NCI-H510A treated with DMSO at 0.1 percent for 48 hours (cell line): ENCODE measurements at places on chromosomes 5 and 9.
A peak's percentile ranks its signal among the peaks of the same experiment; 100 is the strongest.

- no peak for DNase-seq
Observed at GRCh38 chr9:99003308-99003707, 59.6 kb downstream of the COL15A1 start.

GRCh38 chr5:146066968-146067367, 38.4 kb downstream of the PLAC8L1 start:
- no peak for DNase-seq

- DNase-seq, result peak; percentile 42
Observed at GRCh38 chr5:59506285-59506877, 387.1 kb downstream of the PDE4D start.

- no peak for DNase-seq
Observed at GRCh38 chr5:174078416-174078815, 32.9 kb downstream of the NSG2 start.

DNA sequence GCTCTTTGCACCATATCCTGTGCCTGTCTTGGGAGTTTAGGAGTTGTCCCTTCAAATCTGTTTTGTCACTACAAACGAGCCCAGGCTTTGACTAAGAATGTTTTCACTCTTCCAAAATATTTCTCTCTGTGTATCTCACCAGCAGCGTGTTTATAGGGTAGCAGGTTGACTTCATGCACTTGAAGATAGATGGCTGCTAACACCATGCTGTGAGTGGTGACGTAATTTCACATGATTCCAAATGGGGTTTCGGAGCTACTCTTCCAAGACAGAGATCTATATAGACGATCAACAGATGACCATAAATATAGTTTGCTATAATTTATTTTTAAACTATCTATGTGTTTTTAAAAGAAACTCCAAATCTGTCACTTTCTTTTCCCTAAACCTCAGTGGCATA, 30.6 kb downstream of the RORB start:
- no peak for DNase-seq

- no peak for DNase-seq
Observed at GRCh38 chr5:59956130-59956783, 62.7 kb upstream of the PDE4D start.

GRCh38 chr5:30650311-30650710, 543.2 kb upstream of the CDH6 start:
- DNase-seq, result no peak

DNA sequence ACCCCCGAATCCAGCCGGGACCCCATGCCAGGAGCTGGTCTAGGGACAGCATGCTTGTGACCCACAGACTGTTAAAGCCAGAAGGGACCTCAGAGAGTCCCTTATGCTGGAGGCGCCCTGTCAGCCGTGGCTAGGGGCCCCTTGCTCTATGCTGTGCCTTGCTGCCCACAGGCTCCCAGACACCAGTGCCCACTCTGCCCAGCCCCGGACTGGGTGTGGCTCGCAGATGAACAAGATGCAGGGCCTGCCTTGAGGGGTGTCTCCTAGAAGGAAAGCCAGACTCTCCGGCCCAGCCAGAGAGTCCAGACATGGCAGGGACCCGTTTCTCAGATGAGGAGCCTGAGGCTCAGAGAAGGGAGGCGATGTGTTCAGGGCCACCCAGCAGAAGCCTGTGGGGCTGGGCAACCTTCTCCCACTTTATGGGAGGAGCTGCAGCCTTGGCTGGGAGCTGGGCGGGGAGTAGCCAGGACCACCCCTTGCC, 85.7 kb downstream of the LMX1B start:
- DNase-seq, result no peak

DNA sequence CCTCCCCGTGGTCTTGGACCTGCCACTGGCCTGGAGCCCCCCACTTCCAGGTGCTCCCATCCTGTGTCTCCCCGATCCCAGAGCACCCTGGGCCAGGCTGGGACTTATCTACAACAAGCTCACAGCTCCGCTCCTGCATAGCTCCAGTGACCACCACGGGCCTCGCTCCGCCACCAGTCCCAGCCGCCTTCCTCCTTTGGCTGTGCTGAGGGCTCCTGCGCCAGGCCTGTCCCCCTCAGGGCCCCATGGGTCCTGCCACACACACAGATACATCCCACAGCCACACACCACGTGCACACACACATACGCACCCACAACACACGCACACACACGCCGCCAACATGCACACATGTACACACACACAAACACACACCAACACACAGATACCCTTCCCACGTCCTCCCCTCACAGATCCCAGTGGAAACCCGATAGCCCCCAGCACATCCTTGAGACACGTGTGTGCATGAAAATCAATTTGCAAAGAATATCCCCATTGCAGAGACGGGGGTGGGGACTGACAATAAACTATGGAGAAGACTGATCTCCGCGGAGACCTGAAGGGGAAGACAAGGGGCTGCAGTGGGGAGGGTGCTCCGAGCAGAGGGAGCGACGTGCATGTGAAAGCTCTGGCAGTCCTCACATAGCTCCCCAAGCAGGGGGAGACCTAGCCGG, 18.5 kb upstream of the LAMC3 start:
- DNase-seq, result no peak

DNA sequence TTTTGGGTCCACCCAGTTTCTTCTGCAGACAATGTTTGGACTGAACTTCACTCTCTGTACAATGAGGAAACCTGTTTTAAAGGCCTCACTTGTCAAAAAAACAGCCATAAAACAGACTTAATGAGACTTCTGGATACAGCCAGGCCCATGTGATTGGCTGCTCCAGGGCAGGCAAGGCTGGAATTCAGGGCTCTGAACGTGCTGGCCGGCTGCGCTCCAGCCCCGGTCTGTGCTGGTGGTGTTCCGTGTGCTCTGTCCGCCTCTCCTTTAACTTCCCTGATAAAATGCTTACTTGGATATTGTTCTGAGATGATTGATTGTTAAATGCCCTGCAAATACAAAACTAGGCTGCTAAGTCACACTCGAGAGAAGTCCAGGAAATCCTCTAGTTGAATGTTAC, 131.2 kb upstream of the KLF4 start:
- no peak for DNase-seq

- DNase-seq, result no peak
Observed at GRCh38 chr9:137421838-137422603, 941 bp downstream of the EXD3 start.

GRCh38 chr5:84585218-84585617, 200.5 kb upstream of the EDIL3 start:
- no peak for DNase-seq

GRCh38 chr5:150541397-150541675, 33.4 kb downstream of the NDST1 start:
- DNase-seq, result no peak

DNA sequence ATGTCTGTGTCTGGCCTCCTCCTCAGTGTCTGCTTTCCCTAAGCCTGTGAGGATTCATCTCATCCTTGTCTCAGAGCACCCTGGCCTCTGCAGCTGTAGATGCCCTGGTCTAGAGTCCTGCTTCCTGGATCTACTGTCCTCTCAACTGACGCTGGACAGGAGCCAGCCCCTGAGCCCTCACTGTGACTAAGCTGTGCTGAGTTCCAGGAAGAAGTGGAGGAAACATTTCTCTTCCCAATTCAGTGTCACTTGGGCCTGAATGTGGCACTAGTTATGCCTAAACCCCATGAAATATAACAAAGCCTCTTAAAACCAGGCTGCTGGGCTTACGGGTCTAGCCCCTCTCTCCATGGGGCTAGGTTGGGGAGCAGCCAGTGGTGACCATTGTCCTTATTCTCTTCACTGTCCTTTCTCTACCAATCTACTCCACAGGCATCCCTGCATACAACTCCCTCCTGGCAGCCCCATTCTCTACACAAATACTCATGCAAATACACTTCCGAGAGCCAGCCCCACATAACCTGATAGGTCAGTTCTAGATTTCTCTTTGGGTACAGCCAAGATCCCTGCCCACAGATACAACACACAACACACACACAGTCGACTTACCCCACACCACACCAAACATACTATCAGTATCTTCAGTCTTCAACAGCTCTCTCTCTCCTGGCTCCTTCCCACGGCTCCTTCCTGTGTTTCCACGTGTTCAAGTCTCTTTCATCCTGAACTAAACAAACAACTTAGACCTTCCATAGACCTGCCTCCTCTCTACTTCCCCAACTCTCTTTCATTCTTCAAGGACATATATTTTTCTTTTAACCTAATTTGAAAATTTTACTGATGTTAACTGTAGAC, 220.8 kb downstream of the SNX18 start:
- DNase-seq, result no peak

DNA sequence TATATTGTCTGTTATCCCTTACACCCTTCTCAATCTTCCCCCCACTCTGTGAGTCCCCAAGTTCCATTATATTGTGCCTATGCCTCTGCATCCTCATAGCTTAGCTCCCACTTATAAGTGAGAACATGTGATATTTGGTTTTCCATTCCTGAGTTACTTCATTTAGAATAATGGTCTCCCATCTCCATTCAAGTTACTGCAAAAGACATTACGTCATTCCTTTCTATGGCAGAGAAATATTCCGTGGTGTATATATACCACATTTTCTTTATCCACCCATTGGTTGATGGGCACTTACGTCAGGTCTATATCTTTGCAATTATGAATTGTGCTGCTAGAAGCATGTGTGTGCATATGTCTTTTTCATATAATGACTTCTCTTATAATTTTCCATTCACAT, 54.8 kb upstream of the SGCD start:
- no peak for DNase-seq

DNA sequence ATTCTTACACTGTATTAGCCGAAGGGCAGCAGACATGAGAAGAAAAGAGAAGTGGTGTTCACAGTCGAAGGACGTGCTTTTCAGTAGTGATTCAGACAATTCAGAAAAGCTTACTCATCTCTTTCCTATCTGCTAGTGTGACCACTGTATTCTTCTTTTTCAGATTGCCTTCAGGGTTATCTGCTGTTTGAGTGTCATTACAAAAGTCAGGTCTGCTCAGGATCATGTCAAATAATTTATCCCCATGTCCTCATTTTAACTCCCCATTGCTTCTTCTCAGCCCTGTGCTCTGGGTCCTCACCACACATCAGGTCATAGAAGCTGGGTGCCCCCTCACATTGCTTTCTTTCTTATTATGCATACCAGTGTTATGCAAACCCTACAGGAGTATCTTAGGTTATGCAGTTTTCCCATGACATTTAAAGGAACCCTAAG, 394.0 kb downstream of the CETN3 start:
- no peak for DNase-seq

- DNase-seq, result peak; percentile 12
Observed at GRCh38 chr5:102902135-102902448, 147.0 kb downstream of the PAM start.

DNA sequence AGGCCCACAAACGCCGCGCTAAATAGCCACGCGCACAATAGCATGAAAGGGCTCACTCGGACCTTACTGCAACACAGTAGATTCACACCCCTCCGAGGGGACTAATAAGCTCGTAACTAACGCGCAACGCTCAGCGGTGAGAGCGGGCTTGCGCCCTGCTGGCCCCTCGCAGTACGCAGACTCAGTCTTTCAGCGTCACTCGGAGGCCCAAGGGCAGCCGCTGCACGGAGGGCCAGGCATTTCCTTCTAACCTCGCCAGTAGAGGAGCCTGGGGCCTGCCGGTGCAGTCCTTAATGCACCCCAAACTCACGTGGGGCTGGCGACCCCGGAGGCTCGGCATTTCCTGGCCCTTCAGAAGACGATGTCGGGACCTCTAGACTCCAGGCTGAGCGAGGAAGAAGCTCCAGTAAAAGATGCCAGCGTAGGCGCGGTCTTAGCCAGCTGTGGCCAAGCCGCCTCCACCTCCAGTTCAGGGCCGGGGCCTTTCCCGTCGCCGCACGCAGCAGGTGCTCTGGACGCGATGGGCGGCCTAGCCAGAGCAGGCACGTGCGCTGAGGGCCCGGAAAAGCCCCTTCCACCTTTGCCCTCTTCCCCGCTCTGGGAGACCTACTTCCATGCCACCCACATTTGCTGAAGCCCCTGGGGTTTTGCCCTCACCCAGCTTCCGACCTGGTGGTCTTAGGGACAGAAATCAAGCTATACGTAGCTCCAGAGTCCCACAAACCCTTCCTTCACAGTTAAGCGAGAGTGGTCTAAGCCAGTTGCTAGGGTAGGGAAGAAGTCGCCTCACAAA, 38.3 kb upstream of the TIFAB start:
- no peak for DNase-seq

DNA sequence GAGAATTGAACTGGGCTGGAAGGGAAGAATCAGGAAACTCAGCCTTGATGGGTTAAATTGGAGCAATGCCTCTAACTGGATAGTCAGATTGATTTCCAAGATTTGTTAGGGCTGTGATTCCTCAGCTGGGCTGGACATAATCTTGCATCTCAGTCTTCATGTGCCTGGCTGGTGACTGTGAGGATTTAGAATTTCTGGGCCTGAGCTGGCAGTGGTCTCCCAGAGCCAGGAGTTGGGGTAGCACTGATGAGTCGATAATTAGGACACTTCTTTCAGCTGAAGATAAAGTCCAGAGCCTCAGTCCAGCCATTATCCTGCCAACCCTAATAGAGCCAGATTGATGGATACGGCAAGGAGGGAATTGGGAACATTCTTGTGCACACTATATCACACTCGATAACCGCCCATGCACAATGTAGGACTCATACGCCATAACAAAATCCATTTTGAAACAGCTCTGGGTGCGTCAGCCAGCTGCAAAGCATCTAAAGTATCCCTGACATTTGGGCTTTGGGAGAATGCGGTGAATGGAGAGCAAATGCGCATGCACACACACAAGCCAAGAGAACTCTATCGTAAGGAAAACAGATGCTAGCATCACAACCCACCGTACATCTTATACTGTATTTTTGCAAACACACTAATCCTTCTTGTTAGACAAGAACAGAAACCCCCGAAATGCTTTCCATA, 405.1 kb upstream of the KLF4 start:
- DNase-seq, result no peak

DNA sequence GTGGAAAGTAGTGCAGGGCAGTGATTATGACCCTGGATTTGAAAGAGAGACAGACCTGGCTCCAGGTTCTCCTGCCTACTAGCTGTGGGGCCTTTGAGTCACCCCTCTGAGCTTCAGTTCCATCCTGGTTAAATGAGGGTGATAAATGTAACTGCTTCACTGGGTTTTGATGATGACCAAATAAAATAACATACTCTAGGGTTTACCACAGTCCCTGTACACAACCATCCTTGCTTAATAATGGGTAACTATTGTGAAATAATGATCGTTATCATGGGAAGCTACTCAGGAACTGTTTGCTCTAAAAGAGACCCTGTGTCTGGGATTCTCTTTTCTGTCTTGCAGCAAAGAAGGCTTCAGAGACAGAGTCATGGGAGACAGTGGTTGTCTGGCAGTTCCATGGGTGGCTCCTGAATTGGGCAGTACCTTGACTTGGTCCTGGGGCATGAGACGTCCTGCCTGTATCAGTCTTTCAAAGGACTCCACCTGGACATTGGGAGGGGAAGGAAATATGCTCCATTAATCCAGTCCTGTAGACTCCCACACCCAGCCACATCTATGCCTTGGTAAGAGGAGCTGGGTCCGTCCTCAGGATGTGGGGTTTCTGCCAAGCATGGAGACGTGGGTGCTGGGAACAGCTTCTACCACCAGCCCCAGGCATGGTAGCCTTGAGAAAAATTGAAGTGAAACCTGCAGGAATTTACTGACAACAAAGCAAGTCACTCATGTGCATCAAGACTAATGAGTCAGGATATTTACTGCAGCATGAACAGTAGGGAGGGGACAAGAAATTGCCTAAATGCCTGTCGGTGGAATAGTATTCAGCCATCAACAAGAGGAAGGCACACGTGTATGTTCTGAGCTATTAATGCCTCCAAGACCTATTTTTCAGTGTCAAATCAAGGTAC, 23.4 kb downstream of the AKNA start:
- DNase-seq, result no peak

- no peak for DNase-seq
Observed at GRCh38 chr5:5558102-5558501, 135.6 kb downstream of the ICE1 start.
